ENCODE measurements at places on chromosomes 13 and 19.

GRCh38 chr19:51807111-51807701, 12.2 kb downstream of the FPR3 start:
- no peaks in the 10 kb centered on the region for H3K36me3 ChIP-seq
- DNase-seq: no peak
- H3K27ac ChIP-seq: no peak overlapping the region
- no peak overlapping the region for H3K4me3 ChIP-seq

DNA sequence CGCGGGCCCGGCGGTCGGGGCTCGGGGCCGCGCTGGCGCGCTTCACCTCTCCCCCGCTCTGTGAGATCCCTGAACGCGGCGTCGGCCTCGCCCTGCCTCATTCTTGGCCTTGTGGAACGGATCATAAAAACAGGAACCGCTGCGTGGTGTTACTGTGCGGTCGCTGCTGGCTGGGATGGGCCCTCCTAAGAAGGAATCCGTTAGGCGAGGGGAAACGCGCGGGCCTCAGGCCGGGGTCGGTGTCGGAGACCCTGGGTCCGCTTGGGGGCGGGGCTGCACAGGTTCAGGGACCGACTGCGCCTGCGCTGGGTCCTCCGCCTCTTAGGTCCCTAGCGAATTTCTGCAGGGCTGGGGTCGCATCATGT, 381 bp downstream of the CKAP2 start:
- H3K27ac ChIP-seq: peak overlapping the region; percentile 59
- peak overlapping the region; percentile 69 for H3K4me3 ChIP-seq

GRCh38 chr19:3716147-3716668, 8.0 kb downstream of the TJP3 start:
- DNase-seq: no peak
- peaks cover 17% of the 10 kb centered on the region for H3K27me3 ChIP-seq
- no peak overlapping the region for H3K4me3 ChIP-seq
- H3K36me3 ChIP-seq: no peaks in the 10 kb centered on the region

DNA sequence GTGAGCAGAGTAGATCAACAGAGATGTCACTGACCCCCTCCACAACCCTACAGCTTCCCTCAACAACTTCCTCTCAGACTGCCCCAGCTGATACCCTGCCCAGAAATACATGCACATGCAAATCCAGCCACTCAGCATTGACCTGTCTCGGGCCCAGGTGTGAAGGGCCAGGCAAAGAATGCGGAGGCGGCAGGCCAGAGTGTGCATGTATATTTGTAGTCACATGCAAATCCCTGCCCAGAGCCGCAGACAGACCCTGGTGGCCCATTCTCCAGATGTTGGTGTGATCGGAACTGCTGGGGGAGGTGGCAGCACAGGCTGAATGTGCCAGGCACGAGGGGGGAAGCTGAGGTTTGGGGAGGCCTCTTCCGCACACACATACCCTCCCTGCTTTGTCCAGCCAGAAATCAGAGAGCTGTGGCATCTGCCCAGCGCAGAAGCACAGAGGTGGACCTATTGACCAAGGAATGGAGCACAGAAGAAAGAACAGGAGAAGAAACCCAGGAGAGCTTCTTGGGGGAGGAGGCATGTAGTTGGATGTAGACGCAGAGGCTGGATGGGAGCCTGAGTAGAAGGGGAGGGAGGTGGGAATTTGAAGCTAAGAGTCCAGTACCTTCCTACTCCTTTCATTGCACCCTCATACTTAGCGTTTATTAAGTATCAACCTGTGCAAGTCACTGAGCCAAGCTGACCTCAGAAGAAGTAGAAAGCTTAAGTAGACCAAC, 14.4 kb downstream of the MEF2B start:
- H3K4me1 ChIP-seq: no peaks in the 10 kb centered on the region
- H3K27ac ChIP-seq: no peak overlapping the region
- no peaks in the 10 kb centered on the region for H3K27me3 ChIP-seq
- no peak for DNase-seq
- H3K36me3 ChIP-seq: no peaks in the 10 kb centered on the region

DNA sequence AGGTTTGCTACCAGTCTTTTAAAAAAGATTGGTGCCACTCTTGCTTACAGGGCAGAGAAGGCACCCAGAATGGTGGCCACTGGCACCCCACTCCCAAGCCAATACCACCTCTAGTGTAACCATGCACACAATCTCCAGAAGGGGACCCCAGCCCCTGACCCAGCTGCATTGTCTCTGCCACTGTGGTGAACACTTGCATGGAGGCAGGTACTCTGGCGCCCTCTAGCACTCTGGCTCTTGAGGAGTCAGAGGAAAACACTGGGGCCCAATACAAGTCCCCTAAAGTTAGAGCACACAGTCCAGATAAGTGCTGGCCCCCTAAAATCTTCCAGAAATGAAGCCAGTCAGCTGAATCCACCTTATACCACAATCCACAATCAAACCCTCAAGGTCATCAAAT, 6.0 kb downstream of the ERVV-1 start:
- H3K27ac ChIP-seq: no peak overlapping the region
- no peaks in the 10 kb centered on the region for H3K36me3 ChIP-seq
- H3K27me3 ChIP-seq: no peaks in the 10 kb centered on the region
- H3K4me1 ChIP-seq: no peaks in the 10 kb centered on the region

GRCh38 chr13:47044842-47045241, 148.0 kb upstream of the HTR2A start:
- no peak for DNase-seq
- H3K4me1 ChIP-seq: no peaks in the 10 kb centered on the region
- no peaks in the 10 kb centered on the region for H3K36me3 ChIP-seq
- no peak overlapping the region for H3K27ac ChIP-seq
- H3K4me3 ChIP-seq: no peak overlapping the region
- no peaks in the 10 kb centered on the region for H3K27me3 ChIP-seq

- no peaks in the 10 kb centered on the region for H3K27me3 ChIP-seq
- H3K4me3 ChIP-seq: no peak overlapping the region
- no peaks in the 10 kb centered on the region for H3K4me1 ChIP-seq
- H3K36me3 ChIP-seq: no peaks in the 10 kb centered on the region
- H3K27ac ChIP-seq: no peak overlapping the region
- peak; percentile 14 for DNase-seq
Measured at GRCh38 chr19:6161271-6161850, 25.9 kb downstream of the ACSBG2 start.

- no peak overlapping the region for H3K4me3 ChIP-seq
- no peak overlapping the region for H3K27ac ChIP-seq
- no peaks in the 10 kb centered on the region for H3K36me3 ChIP-seq
Measured at GRCh38 chr13:30789166-30789862, 54.0 kb downstream of the ALOX5AP start.

DNA sequence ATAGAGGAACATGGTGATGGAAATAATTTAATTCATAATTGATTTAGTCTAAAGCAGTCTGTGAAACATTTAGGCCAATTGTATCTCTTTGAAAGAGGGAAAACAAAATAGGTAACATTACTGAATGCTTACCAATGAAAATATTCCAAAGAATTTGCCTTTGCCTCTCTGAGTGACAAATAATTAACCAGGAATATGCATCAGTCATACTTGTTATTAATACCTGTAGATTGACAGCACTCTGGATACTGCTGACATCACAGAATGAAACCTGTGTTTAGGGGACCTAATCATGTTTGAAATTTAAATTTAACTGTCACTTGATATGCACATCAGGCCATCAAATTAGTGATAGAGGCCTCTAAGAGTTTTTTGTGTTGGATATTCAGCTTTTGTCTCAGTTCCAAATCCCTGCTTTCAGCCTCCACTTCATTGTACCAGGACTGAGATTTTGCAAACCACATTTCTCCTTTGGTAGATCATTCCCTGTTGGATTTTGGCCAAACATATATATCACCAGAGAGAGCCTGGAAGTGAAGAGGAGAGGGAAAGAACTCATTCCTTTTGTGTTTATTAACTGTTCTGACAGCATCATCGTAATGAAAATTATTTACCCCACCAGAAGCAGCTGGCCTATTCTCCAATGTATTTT, 64.8 kb upstream of the KLHL1 start:
- DNase-seq: no peak
- H3K4me3 ChIP-seq: no peak overlapping the region
- no peaks in the 10 kb centered on the region for H3K4me1 ChIP-seq
- H3K27me3 ChIP-seq: no peaks in the 10 kb centered on the region
- H3K27ac ChIP-seq: no peak overlapping the region
- no peaks in the 10 kb centered on the region for H3K36me3 ChIP-seq

DNA sequence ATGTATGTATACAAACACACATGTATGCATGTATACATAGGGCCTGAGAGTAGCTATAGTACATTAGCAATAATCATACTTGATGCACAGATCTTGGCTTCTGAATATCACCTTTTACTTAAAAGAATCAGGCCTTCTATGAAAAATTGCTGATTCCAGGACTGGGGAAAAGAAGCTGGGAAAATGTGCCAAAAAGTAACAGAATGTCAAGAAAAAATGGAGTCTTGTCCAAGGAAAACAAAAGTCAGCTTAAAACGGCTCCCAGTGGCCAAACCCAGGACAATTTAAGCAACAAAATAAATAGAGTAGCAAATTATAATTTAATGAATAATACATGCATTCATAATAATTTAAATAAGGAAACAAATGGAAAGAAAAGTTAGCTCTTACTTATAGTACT, 2104.9 kb downstream of the PCDH9 start:
- no peaks in the 10 kb centered on the region for H3K36me3 ChIP-seq
- H3K27me3 ChIP-seq: no peaks in the 10 kb centered on the region
- H3K4me1 ChIP-seq: no peaks in the 10 kb centered on the region
- H3K27ac ChIP-seq: no peak overlapping the region

DNA sequence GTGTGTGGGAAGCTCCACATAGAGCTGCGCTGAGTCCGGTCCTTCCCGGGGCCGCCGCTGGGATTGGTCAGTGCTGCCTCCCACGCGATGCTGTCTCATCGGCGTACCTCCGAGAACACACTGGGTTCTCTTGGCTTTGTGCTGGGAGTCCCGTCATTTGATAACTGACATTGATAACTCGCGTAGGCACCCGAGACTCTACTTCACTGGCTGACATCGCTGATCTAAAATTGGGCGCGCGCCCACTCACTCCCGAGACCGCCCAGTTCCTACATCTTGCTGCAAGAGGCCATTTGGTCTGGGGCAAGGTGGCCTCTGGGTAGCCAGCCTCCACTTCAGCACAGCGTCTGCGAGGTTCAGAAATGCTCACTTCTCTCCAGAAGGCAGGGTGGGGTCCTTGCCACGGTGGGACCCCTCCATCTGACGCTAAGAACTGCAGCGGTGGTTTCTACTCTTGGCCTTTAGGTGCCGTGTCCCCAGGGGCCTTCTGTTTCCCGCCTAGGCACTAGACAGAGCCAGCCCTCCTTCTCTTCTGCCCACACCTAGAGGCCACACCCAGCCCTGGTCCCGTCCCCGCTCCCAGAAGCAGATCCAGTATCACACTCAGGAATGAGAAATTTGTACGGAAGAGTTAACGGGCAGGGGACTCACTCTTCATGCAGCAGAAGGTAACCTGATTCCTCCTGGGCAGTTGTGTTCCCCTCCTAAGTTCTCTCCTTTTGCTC, 40.7 kb upstream of the ATP11A start:
- H3K36me3 ChIP-seq: no peaks in the 10 kb centered on the region
- no peaks in the 10 kb centered on the region for H3K4me1 ChIP-seq
- DNase-seq: no peak
- H3K4me3 ChIP-seq: no peak overlapping the region
- no peaks in the 10 kb centered on the region for H3K27me3 ChIP-seq
- no peak overlapping the region for H3K27ac ChIP-seq

DNA sequence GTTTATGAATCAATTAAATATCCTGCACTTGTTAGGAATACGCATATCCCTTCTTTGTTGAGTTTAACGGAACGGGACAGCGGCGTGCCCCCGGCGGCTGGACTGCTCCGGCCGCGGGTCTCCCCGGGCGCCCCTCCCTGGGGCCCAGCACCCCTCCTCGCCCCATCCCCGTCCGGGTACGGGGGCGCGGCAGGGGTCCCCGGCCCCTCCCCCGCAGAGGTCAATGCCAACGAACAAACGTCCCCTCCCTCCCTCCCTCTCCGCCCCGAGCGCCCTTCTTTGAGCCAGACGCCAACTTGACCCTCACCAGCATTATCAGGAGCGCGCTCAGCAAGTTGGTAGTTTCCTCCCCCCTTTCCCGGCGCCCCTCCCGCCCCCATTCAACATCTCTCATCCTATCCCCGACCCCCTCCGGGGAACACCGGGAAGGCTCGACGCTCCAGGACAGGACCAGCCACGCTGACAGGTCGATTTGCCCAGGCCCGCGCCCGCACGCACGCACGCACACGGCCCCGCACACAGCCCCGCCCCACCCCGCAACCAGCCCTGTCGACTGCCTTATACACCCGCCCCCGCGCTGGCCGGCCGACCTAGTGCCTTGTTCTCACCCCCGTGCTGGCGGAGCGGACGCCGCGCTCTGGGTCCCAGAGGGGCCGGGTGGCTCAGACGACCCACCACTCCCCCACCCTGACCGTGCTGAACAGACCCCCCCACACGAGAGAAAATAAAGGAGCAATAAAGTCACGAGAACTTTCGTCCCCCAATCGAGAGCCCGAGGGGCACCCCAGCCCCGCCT, 5.0 kb downstream of the LYL1 start:
- no peak overlapping the region for H3K27ac ChIP-seq
- H3K4me3 ChIP-seq: no peak overlapping the region
- no peak for DNase-seq

DNA sequence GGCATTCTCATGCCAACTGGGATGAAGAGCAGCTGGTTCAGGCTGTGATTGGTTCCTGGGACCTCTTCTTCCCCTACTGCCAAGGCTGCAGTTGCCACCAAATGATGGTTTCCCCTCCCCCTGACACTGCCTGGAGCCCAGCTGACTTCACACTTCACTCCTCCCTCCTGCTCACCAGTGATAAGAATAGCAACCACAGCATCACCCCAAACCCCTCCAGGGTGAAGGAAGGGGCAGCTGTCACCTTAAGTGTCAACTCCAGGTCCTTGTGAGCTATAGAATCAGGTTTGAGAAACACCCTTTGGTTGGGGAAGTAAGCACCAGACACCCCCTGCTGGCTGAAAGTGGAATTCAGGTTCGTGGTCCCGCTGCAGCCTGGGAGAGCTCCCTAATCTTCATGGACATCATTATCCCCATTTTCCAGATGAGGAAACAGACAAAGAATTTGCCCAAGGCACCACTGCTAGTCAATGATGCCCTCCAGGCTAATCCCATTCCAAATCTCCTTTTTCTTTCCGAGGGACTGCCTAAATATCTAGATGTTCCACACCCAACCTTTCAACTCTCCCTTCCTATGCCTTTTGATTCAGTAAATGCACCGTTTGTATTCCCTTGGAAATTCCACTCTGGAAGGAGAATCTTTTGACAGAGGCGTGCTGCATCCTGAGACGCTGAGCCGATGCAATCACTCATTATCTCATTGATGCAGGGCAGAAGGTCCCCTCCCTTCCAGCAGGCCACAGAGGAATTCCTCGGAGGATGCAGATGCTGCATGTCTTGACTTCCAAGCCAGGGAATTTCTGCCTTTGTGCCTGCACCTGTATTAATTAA, 50.6 kb upstream of the UQCRFS1 start:
- H3K27me3 ChIP-seq: peaks cover 8% of the 10 kb centered on the region
- no peak overlapping the region for H3K4me3 ChIP-seq
- H3K27ac ChIP-seq: no peak overlapping the region
- H3K4me1 ChIP-seq: no peaks in the 10 kb centered on the region

DNA sequence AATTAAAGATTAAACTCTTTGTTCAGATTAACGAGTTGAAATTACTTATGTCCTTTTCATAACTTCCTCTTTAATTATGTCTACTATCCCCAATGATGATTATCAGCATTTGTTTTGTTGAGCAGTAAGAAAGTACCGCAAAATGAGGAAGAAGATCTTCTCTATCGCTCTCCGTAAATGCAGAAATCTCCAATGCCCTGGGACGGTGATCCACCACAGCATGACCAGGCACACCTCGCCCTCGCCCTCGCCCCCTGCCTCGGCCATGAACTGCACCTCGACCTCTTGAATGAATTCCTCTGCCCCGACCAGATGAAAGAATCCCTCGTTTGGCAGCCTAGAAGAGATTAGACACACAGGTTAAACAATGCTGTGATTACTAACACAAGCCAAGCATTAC, 69.1 kb downstream of the RBM26 start:
- no peak overlapping the region for H3K27ac ChIP-seq
- H3K36me3 ChIP-seq: peaks cover 97% of the 10 kb centered on the region
- DNase-seq: no peak
- no peaks in the 10 kb centered on the region for H3K27me3 ChIP-seq
- no peaks in the 10 kb centered on the region for H3K4me1 ChIP-seq
- no peak overlapping the region for H3K4me3 ChIP-seq

All from SJCRH30 (cell line).